ENCODE measurements at places on chromosomes 1 and 21. TPM values are rescaled to one million over a fixed set of nuclear protein-coding genes. Genes with fewer than 3 reads are reported as not detected.

The FCRL5 gene
- not detected for total RNA-seq

The CD2 gene
- 284 TPM for total RNA-seq

DNA sequence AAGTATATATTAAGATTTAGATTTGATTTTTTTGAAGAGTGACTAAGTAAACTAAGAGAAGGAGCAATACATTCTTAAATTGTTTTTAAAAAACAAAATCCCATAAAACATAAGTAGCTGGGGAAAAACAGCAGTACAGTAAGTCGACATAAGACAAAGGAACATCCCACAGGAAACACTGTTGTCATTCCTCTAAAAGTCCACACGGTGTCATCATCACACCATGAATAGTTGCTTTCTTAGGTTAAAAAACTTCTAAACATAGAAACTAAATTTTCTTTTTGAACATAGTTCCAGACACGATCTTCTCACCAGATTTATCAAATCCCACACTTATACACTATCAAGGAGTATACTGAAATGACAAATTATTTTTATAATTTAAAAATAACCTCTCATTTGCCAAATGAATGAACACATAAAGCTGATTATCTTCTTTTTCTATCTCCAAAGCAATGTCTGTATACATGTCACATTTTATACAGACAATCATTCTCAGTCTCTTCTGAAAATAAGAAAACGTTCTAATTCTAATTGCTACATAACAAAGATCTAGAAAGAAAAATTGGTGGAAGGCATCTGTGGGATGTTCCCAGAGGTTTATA is 15.8 kb downstream of the ODF2L start:
- H3K27me3 ChIP-seq = no peaks in the 10 kb centered on the region
- H3K27ac ChIP-seq = no peak overlapping the region
- H3K4me1 ChIP-seq = peaks cover 11% of the 10 kb centered on the region
- peaks cover 30% of the 10 kb centered on the region for H3K36me3 ChIP-seq
- no peak overlapping the region for H3K4me3 ChIP-seq
- DNase-seq = no peak

GRCh38 chr1:208731981-208732821 is 488.0 kb upstream of the PLXNA2 start:
- H3K36me3 ChIP-seq = no peaks in the 10 kb centered on the region
- peaks cover 5% of the 10 kb centered on the region for H3K4me1 ChIP-seq
- peaks cover 7% of the 10 kb centered on the region for H3K27me3 ChIP-seq
- no peak overlapping the region for H3K27ac ChIP-seq
- no peak for DNase-seq

DNA sequence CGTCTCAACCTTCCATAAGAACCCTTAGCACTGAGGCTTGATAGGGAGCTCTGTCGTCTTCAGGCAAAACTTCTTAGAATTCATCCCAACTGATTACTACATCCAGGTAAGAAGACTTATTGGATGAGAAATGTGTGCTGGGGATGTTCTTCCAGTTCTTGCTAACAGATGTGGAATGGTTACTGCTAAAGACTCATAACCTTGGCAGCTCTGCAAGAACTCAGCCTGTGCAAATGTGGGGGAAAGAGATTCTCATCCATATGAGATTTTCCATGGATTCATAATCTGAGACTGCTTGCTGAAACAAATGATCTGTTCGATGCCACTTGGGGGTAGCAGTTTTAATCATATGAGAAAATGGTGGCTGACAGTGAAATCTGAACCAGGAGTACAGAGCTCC is 48.2 kb downstream of the NTPCR start:
- DNase-seq = no peak
- no peaks in the 10 kb centered on the region for H3K27me3 ChIP-seq
- H3K4me1 ChIP-seq = no peaks in the 10 kb centered on the region
- H3K27ac ChIP-seq = no peak overlapping the region
- peaks cover 43% of the 10 kb centered on the region for H3K36me3 ChIP-seq

- DNase-seq = no peak
- H3K4me3 ChIP-seq = no peak overlapping the region
- peaks cover 2% of the 10 kb centered on the region for H3K27me3 ChIP-seq
Measured at GRCh38 chr1:33641104-33641830, 168.8 kb downstream of the ZSCAN20 start.

DNA sequence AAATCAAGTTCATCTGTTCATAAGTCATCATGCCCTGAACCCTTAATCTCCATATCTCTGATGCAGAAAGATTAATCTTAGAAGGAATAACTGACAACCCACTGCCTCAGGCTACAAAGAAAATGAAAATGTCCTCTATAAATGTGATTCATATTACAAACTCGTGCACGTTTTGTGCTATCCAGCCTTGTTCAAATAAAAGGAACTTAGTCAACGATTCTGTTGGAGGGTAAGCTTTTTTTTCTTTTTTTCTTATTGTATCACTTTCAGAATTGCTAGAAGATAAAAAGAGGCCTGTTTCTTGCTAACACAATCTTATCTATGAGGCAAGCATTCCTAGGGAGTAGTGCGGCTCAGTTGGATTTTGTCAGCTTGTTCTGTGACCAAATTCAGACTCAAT is 228.4 kb downstream of the TM2D1 start:
- no peak overlapping the region for H3K4me3 ChIP-seq
- peaks cover 2% of the 10 kb centered on the region for H3K27me3 ChIP-seq
- H3K27ac ChIP-seq = no peak overlapping the region
- no peaks in the 10 kb centered on the region for H3K36me3 ChIP-seq
- no peak for DNase-seq
- no peaks in the 10 kb centered on the region for H3K4me1 ChIP-seq

- no peak overlapping the region for H3K27ac ChIP-seq
- DNase-seq = no peak
- no peaks in the 10 kb centered on the region for H3K27me3 ChIP-seq
- no peaks in the 10 kb centered on the region for H3K36me3 ChIP-seq
- no peaks in the 10 kb centered on the region for H3K4me1 ChIP-seq
Measured at GRCh38 chr1:34590211-34590623, 164.6 kb upstream of the GJB5 start.

DNA sequence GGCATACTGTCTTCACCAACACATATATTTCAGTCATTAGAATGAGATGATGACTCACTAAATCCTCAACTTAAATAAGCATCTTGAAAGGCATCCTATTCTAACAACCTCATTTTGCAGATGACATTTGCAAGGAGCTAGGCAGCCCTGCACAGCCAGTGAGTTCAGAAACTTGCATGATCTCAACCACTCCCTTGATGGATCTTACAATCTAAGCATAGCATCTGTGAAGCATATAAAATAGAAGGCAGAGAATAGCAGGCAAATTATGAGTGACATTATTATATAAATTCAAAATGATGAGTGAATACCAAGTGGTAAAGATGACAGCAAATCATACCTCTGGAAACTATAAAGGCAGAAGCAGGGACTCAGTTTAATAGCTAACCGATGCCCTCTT is 31.6 kb downstream of the KRTAP20-3 start:
- DNase-seq = no peak
- no peaks in the 10 kb centered on the region for H3K4me1 ChIP-seq
- no peak overlapping the region for H3K4me3 ChIP-seq
- H3K27me3 ChIP-seq = peaks cover 2% of the 10 kb centered on the region

GRCh38 chr21:40706176-40706575 is 140.8 kb downstream of the DSCAM start:
- H3K4me1 ChIP-seq = no peaks in the 10 kb centered on the region
- H3K27me3 ChIP-seq = no peaks in the 10 kb centered on the region
- H3K27ac ChIP-seq = no peak overlapping the region
- H3K4me3 ChIP-seq = no peak overlapping the region
- H3K36me3 ChIP-seq = no peaks in the 10 kb centered on the region

DNA sequence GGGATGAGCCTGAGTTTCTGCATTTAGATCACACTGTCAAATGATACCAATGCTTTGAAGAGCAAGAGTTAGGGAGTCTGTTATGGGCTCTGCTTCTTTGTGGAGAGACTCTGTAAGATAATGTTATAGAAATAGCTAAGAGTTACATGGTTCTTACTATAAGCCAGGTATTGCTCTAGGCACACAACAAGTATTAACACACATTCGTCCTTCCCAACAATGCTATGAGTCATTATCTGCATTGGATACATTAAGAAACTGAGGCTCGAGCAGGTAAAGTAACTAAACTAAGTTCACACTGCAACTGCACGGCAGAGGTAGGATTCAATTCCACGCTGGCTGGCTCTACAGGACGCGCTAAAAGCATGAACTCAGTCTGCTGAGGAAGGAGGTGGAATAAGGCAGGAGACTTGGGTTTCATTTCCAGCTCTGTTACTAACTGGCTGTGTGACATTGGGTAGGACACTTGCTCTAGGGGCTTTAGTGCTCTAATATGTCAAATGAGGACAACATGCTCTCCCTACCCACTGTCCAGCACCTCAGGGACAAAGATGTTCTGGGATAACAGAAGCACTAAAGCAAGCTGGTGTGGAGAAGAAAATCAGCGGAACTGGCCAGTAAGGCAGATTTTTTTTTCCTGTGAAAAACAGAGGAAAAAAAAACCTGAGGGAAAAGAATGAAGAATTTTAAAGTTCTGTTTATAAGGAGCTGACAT is 23.7 kb upstream of the IL20 start:
- peaks cover 8% of the 10 kb centered on the region for H3K4me1 ChIP-seq
- DNase-seq = no peak
- no peaks in the 10 kb centered on the region for H3K36me3 ChIP-seq

DNA sequence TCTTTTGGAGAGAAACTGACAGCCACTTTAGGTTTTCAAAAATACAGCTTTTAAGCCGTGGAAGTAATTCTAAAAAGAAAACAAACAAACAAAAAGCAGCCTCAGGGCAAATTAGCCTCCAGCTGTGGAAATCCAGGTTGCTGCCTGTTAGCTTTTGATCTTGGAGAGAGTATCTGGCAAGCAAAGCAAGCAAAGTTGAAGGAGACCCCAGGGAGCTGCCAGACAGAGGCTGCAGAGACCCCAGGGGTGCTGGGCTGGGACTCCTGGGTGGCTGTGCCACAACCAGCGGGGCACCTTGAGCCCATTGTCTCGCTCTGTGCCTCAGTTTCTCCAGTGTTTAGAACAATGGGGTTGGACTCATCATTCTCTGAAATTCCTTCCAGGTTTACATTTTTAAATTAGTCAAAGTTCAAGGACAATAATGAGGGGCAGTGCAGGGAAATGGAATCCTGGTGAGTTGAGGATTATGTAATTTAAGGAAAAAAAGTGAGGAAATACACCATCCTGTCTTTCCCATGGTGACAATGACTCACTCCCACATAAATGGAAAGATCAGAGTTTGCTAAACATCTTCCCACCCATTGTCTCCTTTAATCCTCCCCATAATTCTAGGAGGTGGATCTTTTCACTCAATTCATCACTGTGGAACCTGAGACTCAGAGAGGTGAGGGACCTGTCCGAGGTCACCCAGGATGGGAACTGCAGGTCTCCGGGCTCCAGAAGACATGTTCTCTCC is 480.5 kb downstream of the MATN1 start:
- no peaks in the 10 kb centered on the region for H3K4me1 ChIP-seq
- peaks cover 9% of the 10 kb centered on the region for H3K27me3 ChIP-seq
- H3K4me3 ChIP-seq = no peak overlapping the region
- no peaks in the 10 kb centered on the region for H3K36me3 ChIP-seq
- DNase-seq = no peak
- no peak overlapping the region for H3K27ac ChIP-seq

DNA sequence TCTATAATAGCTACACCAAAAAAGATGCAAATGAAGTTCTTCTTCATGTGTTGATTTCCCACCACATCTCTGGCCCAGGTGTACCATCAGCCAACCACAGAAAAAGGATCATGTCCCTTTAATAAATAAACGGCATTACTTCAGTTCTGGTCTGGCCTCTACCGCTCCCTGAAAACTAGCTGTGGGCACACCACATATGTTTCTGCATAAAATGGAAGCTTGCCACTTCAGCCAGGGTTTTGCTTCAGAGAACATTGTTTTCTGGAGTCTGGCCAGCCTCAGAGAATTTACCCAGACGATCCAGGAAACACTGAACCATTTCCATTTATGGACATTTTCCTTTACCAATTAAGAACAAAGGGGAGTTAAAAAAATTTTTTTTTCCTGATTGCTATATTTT is 5.8 kb upstream of the LAMC2 start:
- peaks cover 2% of the 10 kb centered on the region for H3K27me3 ChIP-seq
- no peak for DNase-seq
- no peaks in the 10 kb centered on the region for H3K36me3 ChIP-seq
- H3K4me3 ChIP-seq = no peak overlapping the region
- H3K4me1 ChIP-seq = peaks cover 3% of the 10 kb centered on the region

DNA sequence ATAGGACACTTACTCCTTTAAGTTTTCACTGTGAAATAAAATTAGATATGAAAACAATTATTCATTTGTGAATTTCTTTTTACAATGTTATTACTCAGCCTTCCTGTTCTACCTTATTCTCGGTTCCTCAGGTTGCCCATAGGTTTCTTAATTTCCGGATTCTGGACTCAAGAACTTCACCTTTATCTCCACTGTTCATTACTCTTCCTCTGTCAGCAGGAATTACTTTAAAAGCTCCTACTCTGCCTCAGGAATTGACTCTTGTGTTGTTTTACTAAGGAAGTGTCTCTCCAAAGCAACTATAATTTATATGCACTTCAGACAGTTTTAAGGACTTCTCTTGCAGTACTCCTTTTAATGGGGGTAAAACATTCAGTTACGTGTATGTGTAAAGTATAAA is 123.8 kb downstream of the OSBPL9 start:
- no peaks in the 10 kb centered on the region for H3K27me3 ChIP-seq
- H3K4me1 ChIP-seq = peaks cover 27% of the 10 kb centered on the region
- peaks cover 5% of the 10 kb centered on the region for H3K36me3 ChIP-seq
- no peak overlapping the region for H3K27ac ChIP-seq
- H3K4me3 ChIP-seq = no peak overlapping the region
